ENCODE measurements at places on chromosomes 3 and 15. TPM values are rescaled to one million over a fixed set of nuclear protein-coding genes. Genes with fewer than 3 reads are reported as not detected.

GRCh38 chr3:123789160-123789559 is 95.0 kb downstream of the MYLK start:
- no peaks in the 10 kb centered on the region for H3K36me3 ChIP-seq
- H3K4me1 ChIP-seq, result peaks cover 4% of the 10 kb centered on the region
- DNase-seq, result no peak
- no peak overlapping the region for H3K27ac ChIP-seq

DNA sequence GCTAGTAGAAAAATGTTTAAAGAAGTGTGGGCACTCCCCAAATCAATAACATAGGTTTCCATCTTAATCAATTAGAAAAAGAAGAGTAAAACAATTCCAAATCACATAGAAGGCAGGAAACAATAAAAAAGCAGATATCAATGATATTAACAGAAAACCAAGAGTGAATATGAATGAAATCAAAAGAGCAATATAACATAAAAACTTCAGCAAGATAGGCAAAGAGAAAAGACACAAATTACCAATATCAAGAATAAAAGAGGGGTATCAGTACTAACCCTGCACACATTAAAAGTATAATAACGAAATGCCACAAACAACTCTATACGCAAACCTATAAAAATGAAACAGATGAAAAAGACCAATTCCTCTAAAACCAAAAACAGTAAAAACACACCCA is 19.6 kb downstream of the DMXL2 start:
- H3K4me3 ChIP-seq, result peak overlapping the region; percentile 9
- no peaks in the 10 kb centered on the region for H3K27me3 ChIP-seq
- no peak overlapping the region for H3K27ac ChIP-seq
- no peaks in the 10 kb centered on the region for H3K36me3 ChIP-seq

DNA sequence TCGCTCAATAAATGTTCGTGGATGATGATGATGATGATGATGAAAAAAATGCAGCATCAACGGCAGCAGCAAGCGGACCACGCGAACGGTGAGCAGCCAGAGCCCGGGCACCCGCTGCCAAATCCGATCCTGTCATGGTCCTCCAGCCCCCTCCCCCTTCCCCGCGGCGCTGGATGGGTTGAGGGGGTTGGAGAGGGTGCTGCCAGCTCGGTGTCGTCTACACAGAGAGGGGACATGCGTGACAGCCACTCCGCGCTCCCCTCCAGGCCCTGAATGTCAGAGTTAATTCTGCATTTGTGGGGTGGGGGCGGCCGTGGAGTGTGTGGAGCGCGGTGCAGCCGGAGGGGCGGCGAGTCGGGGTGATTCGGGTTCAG is 722 bp downstream of the CACNA1D start:
- no peaks in the 10 kb centered on the region for H3K36me3 ChIP-seq
- peak overlapping the region; percentile 43 for H3K4me3 ChIP-seq
- peak; percentile 45 for DNase-seq
- H3K4me1 ChIP-seq, result peaks cover 45% of the 10 kb centered on the region
- H3K27me3 ChIP-seq, result no peaks in the 10 kb centered on the region

GRCh38 chr3:139948898-139949297 is 13.9 kb downstream of the CLSTN2 start:
- no peak overlapping the region for H3K27ac ChIP-seq
- no peak for DNase-seq
- no peaks in the 10 kb centered on the region for H3K4me1 ChIP-seq

- H3K27me3 ChIP-seq, result no peaks in the 10 kb centered on the region
- H3K27ac ChIP-seq, result no peak overlapping the region
- no peak overlapping the region for H3K4me3 ChIP-seq
- H3K4me1 ChIP-seq, result no peaks in the 10 kb centered on the region
Measured at GRCh38 chr3:127467391-127467790, 123.1 kb downstream of the TPRA1 start.

GRCh38 chr3:58989955-58990354 is 59.9 kb downstream of the CFAP20DC start:
- H3K4me1 ChIP-seq, result no peaks in the 10 kb centered on the region
- DNase-seq, result no peak
- H3K4me3 ChIP-seq, result no peak overlapping the region
- no peak overlapping the region for H3K27ac ChIP-seq

DNA sequence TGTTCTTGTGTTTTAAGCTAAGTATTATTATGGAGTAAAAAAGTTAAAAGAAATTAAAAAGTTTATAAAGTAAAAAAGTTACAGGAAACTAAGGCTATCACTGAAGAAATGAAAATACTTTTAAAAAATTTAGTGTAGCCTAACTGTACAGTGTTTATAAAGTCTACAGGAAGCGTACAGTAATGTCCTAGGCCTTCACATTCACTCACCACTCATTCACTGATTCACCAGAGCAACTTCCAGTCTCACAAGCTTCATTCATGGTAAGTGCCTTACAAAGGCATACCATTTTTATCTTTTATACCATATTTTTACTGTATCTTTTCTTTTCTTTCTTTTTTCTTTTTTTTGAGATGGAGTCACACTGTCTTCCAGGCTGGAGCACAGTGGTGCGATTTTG is 40.7 kb upstream of the SCN5A start:
- no peak for DNase-seq
- H3K4me1 ChIP-seq, result no peaks in the 10 kb centered on the region
- H3K4me3 ChIP-seq, result no peak overlapping the region
- no peaks in the 10 kb centered on the region for H3K36me3 ChIP-seq
- H3K27me3 ChIP-seq, result peaks cover 5% of the 10 kb centered on the region
- H3K27ac ChIP-seq, result no peak overlapping the region

DNA sequence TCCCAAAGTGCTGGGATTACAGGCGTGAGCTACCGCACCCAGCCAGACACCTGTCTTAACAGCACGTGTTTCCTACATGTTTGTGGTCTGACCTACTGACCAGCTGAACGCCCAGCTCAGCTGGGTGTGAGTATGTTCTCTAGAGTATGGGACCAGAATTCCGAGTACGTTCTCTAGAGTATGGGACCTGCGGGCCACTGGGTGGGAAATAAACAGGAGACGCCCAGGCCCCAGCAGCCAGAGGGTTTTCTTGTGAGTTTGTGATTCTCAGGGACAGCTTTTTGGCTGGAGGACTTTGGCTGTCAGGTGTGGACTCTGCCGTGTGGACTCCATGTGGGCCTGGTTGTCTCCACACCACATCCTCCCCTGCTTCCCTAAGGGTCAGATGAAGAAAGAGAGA is 87.3 kb downstream of the CHRD start:
- H3K4me1 ChIP-seq, result peaks cover 8% of the 10 kb centered on the region
- no peaks in the 10 kb centered on the region for H3K36me3 ChIP-seq
- H3K27ac ChIP-seq, result no peak overlapping the region
- H3K27me3 ChIP-seq, result no peaks in the 10 kb centered on the region

DNA sequence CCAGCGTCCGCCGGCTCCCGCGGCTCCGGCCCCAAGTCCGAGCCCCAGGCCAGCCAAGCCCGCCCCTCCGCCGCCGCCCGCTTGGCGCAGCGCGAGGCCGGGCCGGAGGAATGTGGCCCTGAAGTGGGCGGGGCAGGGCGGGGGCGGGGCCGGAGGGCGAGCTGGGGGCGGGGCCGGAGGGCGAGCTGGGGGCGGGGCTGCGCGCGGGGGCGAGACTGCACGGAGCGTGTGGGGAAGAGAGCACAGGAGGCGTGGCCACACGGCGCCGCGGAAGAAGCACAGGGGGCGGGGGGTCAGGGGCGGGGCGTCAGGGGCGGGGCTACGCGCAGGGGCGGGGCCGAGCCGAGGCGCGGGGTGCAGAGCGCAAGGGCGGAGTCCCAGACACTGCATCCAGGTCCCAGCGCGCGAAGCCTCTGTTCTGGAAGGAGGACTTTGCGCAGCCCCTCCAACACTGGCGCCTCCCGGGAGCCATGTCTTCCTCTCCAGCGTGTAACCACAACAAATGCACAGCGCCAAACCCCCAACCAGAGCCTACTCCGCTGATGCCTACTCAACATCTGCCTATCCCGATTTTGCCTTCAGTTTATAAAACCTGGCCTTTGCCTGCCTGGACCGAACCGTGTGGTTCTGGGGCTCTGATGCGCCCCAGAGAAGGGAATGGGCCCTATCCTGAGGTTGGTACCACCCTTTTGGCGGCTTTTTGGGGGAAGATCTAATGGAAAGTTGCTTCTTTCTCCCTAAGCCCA is 105.5 kb downstream of the IQSEC1 start:
- no peaks in the 10 kb centered on the region for H3K27me3 ChIP-seq
- peak; percentile 94 for DNase-seq
- peak overlapping the region; percentile 89 for H3K27ac ChIP-seq
- peak overlapping the region; percentile 89 for H3K4me3 ChIP-seq

DNA sequence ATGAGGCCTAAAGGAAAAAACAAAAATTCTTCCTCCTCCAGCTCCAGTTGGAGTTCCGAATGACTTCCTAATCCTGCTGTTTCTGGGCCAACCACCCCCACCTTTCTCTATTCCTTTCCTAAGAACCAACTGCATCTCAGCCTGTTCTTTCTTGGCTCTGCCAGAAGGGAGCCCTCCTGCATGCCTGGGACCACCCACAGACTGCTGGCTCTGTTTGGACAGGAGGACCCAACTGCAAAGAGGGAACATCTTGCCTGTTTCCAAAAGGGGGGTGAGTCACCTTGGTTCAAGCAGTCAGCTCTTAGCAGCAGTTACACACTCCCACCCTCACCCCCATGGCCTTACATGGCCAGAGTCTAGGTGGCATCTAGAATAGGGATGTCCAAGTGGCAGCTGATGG is 116.0 kb upstream of the PRICKLE2 start:
- no peaks in the 10 kb centered on the region for H3K27me3 ChIP-seq
- H3K4me1 ChIP-seq, result peaks cover 29% of the 10 kb centered on the region
- no peaks in the 10 kb centered on the region for H3K36me3 ChIP-seq
- H3K4me3 ChIP-seq, result no peak overlapping the region
- H3K27ac ChIP-seq, result no peak overlapping the region
- no peak for DNase-seq

DNA sequence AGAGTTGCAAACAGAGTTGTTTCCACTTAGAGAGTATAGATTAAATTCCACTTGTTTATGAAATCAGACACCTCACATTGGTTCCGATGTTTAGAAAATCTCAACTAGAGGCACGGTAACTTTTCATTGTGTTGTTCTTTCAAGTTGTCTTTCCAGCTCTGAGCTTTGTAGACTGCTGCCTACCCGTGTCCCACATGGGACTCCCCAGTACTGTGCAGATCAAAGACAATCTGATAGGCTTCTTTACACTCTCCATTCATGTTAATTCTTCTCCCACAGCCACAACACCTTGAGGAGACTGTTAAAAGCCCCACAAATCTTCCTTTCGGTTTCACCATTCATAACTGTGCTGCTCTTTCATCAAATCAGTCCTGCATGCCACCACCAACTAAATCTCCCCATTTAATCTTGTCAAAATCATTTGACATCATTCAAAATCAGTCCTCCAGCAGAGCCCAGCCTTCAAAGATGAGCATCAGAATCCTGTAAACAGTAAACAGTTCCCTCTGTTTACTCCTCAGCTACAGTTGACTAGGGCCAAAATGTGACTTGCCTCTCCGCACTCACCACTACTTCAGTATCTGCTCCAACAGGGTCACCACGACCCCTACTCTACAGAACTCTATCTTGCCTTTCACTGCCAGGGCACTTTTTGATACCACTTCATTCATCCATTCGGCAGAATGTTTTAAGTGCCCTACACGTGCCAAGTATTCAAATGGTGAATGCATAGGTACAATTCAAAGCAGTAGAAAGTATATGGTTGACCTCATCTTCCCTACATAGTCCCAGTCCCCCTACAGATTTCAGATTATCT is 8.3 kb downstream of the ANXA2 start:
- H3K27me3 ChIP-seq, result no peaks in the 10 kb centered on the region
- no peak overlapping the region for H3K27ac ChIP-seq
- DNase-seq, result no peak
- peaks cover 12% of the 10 kb centered on the region for H3K4me1 ChIP-seq
- H3K36me3 ChIP-seq, result no peaks in the 10 kb centered on the region

Gene TTLL13
- not detected for polyA plus RNA-seq

Gene TAGLN3
- polyA plus RNA-seq, result 1.6 TPM
